ENCODE measurements at places on chromosomes 6 and 20. TPM values are rescaled to one million over a fixed set of nuclear protein-coding genes. Genes with fewer than 3 reads are reported as not detected.

Gene AVP
- not detected for total RNA-seq

Gene MMS22L
- 5.7 TPM for total RNA-seq

DNA sequence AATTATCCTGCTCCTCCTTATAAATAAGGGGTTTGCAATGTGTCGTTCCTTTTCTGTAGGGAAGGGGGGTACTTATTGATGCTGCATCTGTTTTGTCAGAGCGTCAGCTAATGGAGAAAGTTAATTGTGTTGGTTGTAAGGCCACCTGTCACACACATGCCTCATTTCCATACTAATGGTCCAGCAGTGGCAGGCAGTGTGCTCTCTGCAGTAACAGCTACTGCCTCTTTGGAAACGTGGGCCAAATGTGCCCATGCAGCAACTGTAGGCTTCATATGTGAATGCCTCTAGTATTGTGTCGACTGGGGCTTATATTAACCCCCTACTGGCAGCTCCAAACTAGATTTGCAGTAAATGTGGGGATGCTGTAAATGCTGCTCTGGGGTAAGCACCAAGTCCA lies 56.3 kb upstream of the OLIG3 start:
- no peak for DNase-seq

DNA sequence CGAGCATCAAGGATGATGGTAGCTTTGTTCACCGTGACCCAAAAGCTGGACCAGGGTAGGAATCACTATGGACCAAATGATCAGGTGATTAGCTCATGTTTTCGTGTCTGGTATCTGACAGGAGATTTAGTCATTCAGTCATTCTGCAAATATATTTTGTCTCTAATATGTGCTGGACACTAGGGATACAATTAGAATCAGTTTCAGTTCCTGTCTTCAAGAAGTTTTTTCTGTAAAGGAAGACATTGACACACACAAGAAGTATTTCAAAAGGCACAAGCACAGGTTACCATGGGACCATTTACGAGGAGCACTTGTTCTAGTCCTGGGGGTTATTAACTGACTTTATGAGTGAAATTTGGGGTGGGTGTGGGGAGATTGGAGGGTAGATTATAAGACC lies 244.9 kb downstream of the HIVEP2 start:
- DNase-seq: no peak

- no peak for DNase-seq
Observed at GRCh38 chr6:56840467-56841380, 114.2 kb upstream of the BEND6 start.

Gene CNPY3
- 25.9 TPM for total RNA-seq

DNA sequence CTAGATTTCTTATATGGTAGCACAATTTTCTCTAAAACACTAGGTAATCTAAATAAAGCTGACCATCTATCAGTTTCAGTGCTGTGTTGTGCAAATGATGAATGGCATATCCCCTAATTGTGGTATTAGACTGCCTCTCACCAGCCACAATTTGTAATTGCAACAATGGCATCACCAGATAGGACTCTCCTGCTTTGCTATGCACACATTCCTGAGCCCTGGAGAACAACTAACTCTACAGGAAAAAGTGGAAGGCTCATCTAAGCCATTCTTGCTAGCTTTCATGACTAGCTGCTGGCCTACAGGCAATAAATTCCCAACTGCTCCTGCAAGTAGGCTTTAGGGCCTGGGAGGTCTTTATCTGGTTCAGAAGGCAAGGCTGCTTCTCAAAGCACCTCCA lies 974.1 kb downstream of the EYS start:
- no peak for DNase-seq

Gene SLC44A4
- 988 TPM for total RNA-seq

Gene DYNLT2
- total RNA-seq: 1.3 TPM

DNA sequence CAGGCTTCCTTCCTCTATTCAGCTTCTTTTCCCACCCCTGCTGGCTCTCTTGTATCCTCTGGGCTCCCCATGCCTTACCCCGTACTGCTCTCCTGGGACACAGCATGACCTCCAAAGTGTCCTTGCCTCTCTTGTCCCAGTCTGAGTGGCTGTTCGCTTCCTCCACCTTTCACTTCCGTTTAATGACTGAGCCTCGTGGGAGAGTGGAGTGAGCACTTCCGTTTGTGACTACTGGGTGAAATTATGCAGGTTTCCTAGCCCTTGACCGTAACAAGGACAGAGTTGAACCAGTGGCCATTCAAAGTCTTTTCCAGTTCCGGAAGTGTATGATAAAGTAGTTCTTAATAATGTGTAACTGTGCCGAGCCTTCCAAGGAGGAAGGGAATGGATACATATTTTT lies 109.2 kb downstream of the ARID1B start:
- peak; percentile 36 for DNase-seq

Gene HLA-DPB1
- 15.1 TPM for total RNA-seq

- no peak for DNase-seq
Observed at GRCh38 chr6:147381712-147382111, 126.8 kb upstream of the SAMD5 start.

DNA sequence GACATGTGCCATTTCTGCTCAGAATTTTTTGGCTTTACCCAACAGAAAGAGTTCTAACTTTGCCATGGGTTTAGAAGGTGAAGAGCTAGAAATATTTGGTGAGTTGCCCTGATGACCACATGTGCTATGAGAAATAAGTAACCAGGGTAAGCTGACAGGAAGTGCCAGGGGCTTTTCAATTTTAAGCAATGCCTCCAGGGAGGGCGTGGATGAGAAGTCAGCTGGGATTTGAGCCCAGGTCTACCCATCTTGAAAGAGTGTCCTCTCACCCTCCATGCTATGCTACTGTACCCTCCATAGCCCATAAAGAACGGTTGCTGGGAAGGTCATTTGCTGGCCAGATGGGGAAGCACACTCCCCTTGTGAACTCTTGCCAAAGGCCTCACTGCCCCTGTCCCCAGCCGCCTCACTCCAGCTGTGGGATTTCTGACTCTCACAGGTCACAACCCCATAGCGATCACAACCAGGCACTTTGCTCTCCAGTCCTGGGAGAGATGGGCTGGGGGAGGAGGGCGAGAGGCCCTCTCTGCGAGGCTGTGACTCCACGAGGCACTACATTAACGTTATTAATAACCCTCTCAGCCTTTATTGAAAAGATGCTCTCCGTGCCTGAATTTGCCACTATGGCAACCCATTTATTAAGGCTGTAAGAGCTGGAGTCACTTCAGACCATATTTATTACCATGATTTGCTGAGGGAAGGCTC lies 291.1 kb downstream of the DHX35 start:
- no peak for DNase-seq

- no peak for DNase-seq
Observed at GRCh38 chr20:62816884-62817873, at the start of gene COL9A3. Gene COL9A3, plus strand, starts transcription at chr20:62817050. Its CDS starts 15 bp downstream, at chr20:62817065.

Gene SUMO4
- total RNA-seq: 2.7 TPM

DNA sequence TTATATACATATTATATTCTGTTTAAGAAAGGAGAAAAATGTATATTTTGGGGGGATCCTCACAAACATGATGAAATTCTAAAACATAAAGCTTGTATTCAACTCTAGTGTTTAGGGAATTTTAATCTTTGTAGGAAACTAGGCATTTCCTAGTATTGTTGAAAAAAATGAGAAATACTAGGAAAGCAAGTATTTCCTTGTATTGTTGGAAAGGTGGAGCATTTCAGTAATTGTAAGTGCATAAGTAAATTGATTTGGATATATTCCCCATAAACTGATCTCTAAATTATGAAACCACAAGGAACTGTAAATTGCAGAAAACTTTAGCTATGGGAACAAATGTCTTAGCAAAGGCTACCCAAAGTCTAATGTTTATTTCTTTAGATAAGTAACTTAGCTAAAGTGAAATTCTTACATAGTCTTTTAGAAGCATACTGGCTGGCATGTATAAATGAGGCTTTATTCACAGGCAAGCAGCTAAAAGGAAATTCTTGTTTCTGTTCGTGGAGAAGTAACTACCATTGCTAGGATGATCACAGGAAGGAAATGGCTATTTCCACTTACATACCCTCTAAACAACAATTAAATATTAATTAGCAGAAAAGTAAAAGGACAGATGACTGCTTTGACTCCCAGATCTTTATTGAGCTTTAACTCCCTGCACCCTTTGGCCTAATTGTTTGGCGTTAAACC lies 19.9 kb upstream of the NRN1 start:
- DNase-seq: no peak

All from left colon (tissue), 2 donors.